ENCODE measurements at places on chromosomes 13 and 19.

DNA sequence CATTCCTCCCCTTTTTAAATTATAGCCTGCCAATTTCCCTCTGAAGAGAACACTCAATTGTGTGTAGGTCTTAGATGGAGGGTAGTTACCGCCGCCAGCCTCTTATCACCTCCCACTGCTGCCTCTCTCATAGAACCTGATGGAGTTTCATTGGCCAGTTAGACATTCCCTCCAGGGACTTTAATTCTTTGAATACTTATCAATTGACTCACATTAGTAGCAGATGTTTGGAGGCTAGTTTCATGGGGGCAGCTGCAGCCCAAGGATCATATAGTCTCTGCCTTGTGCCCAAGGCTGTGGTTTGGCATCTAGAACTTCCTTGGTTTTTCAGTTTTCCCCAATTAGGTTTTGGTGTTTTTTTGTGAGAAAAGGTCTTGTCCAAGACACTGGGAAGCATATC, 318.9 kb upstream of the HTR2A start:
- no peak for DNase-seq

DNA sequence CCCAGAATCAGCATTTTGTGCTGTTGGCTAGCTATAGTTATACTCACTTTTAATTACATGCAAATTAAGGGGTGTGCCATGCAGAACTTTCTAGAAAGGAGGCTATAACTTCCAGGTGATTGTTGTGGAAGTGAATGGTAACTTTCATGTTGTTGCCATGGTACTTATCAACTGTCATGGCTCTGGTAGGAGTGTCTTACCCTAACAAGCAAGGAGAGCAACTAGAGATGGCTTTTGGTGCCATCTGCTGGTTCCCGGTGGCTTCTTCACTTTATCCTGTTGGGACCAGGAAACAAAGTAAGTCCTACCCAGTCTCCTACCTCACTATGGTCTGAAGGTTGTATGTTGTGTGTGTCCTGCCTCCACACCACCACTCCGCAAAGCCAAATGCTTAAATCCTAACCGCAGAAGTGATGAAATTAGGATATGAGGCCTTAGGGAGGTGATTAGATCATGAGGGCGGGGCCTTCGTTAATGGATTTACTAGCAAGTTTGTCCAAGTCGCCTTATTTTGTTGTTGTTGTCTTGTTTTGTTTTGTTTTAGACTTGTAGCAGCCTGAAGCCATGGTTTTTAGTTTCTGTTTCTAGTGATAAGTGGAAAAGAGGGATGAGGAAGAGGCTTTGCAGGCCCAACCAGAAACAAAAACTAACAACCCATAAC, 22.6 kb downstream of the FBXL12 start:
- peak; percentile 86 for DNase-seq

GRCh38 chr19:46492841-46493235, 2.8 kb downstream of the PNMA8B start:
- DNase-seq = peak; percentile 11

DNA sequence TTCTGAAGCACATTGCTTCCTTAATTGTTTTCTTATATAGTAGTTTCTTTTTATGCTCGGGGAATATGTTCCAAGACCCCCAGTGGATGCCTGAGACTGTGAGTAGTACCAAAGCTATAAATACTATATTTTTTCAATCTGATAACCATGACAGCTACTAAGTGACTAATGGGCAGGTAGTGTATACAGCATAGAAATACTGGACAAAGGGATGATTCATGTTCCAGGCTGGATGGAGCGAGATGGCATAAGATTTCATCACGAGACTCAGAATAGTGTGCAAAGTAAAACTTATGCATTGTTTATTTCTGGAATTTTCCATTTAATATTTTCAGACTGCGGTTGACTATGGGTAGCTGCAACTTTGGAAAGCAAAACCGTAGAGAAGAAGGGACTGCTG, 47.9 kb upstream of the OLFM4 start:
- no peak for DNase-seq

DNA sequence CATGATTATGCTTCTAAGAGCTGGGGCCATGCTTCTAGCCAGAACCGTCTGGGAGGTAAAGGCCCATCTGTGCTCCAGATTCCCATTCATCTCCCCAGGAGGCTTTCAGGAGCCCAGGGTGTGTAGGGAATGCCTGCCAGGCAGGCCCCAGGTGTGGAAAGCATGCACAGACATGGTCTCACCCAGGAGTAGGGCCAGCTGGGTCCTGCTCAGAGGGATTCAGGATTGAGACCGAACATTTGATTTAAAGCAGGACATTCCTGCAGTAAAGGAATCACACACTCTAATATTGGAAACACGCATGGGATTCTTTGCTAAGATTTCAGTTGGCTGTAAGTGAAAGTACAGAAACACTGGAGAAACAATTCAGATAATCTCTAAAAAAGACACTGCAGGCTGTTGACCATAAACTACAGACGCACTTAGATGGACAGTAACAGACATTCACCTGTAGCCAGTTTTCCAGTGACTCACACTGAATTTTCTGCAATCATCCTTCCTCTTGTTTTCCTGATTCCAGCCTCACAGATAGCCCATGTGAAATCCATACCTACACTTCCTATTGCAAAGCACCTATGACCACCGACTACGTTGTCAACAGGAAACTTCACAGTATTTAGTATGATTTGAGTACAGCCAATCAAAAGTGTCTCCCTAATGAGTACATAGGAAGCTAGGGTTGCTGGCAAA, 257.8 kb downstream of the TBC1D4 start:
- DNase-seq = no peak

GRCh38 chr13:20998649-20999415, 62.6 kb downstream of the LATS2 start:
- DNase-seq = no peak

DNA sequence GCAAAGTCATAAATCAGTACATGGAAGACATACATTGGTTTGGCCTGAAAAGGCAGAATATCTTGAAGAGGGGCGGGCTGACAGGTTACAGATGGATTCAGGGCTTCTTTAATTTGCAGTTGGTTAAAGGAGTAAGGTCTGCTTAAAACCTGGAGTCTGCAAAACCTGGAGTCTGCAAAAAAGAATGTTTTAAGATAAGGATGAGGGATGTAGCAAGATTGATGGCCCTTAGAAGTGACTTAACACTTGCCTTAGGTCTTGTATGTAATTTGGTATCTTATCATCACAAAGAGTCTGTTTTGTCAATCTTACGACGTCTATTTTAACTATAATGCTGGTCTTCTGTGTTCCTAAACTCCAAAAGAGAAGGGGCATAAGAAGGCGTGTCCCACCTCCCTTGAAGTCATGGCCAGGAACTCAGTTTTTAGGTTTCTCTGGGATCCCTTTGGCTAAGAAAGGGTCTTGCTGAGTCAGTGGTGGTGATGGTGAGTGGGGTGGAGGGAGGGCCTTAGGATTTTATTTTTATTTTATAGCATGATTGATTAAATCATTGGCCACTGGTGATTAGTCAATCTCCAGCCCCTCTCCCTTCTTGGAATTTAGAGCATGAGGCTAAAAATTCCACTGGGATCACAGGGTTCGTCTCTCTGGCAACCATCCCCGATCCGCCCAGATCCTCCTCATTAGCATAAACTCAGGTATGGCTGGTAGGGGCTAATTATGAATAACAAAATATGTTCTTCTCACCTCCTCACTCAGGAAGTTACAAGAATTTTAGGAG, 10.1 kb upstream of the HAS1 start:
- no peak for DNase-seq

DNA sequence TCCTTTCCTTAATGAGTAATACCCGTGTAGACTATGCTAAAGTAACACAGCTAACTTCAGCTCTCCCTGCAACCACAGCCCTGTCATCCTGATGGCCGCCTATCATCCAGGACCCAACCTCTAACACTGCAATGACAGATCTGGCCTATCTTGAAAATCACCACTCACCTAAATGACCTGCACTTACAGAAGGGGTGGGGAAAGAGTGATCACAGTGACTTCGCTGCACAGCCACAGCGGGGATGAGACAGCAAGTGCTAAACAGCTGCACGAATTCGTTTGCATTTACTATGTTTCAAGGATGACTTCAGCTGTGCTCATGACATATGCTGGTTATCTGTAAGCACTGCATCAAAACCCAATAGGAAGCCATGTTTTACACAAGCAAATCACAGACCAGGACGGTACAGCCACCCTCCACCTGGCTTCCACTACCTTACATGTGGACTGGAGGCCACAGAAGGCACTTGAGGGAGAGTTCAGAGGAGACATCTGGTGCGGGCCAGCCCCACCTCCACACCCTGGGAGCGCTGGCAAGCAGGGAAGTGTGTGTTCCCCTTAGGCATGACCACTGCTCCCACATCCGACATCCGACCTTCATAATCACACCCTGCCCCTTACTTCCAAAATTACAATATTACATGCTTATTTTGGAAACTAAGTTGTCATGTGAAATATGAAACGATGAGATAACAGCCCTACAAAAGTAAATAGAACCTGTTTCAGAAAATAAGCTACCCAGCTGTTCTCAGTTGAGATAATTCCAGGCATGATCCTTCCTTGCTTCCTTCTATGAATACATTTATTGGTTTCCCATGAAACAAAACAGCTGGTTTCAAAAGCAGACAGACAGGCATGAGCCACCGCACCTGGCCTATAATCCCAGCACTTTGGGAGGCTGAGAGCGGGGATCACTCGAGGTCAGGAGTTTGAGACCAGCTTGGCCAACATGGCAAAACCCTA, 95.7 kb downstream of the STK24 start:
- DNase-seq = peak; percentile 51

GRCh38 chr13:102726430-102726829, 31.6 kb upstream of the METTL21C start:
- no peak for DNase-seq

GRCh38 chr19:46661735-46662592, 982 bp upstream of the DACT3 start:
- peak; percentile 80 for DNase-seq

DNA sequence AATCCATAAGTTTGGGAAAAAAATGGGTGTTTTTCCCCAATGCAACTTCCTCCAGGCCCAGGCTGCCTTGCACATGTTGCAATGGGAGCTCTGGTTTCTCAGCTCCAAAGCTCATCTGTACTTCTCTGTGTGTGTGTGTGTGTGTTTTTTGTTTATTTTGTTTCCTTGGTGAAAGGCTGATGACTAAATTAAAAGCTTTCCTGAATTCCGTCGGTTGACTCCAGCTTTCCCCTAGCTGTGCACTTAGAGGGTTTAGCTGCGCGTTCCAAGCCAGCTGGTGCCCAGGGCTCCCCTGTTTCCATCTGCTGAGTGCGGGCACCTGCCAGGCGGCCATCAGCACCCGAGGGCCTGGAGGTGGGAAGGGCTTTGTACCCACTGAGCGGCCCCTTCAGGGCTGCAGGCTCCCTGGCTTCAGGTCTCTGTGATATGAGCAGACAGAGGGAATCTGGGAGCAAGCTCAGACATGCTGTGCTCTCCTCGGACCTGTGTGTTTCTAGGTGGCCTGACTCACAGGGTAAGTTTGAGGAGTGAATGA, 129.1 kb upstream of the SOX1 start:
- no peak for DNase-seq

DNA sequence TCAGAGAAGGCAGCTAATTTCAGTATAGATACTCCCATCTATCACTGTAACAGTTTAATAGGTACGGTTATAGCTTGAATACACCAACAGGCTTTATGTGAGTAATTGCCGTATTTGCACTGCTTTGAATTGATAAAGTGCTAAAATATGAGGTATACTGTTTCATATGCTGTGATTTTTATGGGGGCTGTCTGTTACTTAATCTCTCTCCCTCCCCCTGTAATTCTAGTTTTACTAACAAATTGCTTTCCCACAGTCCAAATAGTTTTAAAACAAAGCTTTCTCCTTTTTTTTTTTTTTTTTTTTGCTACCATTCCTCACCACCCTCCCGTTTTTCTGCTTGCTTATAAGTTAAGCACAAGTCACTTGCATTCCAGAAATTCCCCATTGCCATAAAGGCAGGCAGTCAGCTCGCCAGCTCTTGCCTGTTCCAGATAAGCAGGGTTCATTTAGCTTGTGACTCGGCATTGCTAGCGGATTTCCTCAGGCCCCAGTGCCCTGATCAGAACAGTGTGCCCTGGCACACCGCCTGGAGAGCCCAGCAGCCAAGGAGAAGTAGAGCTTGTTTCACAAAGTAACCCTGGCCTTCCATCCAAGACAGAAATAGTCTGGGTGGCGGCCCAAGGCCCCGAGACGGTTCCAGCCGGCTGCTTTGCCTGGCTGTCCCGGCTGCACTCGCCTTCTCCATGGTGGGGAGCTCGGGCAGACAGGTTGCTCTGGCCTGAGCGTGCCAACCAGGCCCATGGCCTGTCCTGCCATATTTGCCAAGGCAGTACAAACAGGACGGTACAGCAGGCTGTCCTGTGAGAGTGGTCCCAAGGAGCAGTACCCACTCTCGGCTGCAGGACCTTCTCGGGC, 43.5 kb upstream of the NPAS1 start:
- no peak for DNase-seq

- no peak for DNase-seq
These were observed 1002.1 kb downstream of the UQCRFS1 start for GRCh38 chr19:28210886-28211285.

- DNase-seq = no peak
These were observed 574.3 kb upstream of the PCDH20 start for GRCh38 chr13:61989978-61990377.

DNA sequence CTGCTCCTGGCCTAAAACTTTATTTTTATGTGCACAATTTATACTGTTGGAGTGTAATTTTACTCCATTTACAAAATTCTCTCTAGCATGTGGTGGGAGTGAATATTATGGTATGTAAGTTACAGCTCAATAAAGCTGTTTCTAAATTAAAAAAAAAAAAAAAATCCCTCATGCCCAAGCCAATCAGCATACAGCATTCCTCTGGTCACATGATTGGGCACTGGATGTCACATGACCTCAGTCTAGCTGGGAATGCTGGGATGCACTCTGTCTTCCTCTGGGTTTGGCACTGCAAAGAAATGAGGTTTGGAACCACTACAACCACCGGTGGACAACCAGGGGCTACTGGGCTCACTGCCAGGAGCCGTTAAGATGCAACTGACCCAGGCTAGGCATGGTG, 67.6 kb downstream of the ZNF557 start:
- DNase-seq = no peak

- no peak for DNase-seq
These were observed 174.8 kb downstream of the KDM4B start for GRCh38 chr19:5143471-5144411.

GRCh38 chr19:33273881-33274662, 28.3 kb downstream of the CEBPA start:
- DNase-seq = peak; percentile 49

DNA sequence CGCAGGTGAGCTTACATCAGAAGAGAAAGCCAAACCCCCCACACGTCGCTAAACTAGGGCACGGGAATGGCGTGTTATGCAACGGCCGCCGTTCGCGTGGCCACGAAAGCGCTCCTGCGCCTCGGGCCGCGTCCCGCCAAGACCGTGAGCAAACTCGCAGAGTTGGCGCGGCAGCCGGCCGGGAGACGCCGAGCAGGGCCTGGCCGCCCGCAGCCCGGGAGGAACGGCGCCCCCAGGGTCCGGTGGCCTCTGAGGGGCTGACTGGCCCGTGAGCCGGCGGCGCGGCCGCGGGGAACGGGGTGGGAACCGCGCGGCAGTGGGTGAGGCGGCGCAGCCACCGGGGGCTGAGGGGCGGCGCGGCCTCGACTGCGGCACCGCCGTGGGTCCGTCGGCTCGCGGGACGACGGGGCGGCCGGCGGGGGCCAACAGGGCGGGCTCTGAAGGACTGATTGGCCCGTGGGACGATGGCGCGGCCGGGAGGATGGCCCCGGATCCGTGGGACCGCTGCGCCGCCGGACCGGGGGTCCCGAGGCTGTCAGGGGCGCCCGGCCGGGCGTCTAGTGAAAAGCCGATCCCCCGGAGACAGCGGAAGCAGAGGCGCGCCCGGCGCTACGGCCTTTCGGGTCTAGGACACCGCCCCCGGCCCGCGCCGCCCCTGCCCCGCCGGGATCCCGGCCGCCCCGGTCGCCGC, 903 bp downstream of the LATS2 start:
- DNase-seq = no peak

GRCh38 chr13:56352361-56352760, 788.4 kb upstream of the PRR20A start:
- no peak for DNase-seq
